H54 (cell line): ENCODE measurements at places on chromosomes 5 and 9.

DNA sequence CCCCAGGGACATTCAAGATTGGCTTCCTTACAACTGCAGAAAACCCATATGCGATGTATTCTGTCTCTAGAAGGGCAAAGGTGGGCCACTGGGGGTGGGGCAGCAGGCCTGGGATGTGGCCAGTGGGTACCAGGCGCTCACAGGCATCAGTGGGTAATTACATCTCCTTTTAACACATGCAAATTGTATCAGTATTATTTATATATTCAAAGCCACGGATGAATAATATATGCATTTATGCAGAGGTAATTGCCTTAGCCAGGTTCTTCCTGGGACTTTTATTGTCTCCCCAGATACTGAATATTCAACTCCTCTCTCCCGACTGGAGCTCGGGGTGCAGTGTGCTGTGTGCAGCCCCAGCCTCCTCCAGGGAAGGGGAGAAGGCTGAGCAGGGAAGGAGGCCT, 109.4 kb upstream of the MVB12B start:
- no peak for DNase-seq

DNA sequence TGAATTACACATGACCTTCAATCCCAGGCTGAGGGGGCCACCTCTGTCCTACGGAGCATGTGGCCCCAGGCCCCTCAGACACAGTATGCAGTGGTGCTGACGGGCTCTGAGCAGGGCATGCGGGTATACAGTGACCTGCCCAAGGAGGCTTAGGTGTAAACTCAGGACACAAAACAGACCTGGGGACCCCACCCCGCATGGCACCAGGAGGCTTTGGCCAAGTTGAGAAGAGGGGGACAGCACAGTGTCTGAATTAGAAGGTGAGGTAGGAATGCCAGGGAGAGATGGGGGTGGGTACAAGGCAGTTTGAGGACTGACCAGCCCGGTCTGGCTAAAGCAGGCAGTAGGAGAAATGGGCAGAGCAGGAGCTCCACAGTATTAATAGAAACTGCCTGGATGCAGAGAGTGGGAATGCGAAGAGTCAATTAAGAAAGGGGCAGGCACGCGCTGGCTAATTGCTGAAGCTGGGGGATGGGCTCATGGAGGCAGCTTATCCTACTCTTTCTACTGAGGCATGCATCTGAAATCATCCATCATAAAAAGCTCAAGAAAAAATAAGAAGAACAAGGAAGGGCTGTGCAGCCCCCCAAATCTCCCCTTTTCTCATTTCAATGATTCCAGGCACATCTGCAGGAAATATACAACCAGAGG, 109.0 kb downstream of the GABBR2 start:
- DNase-seq = no peak

DNA sequence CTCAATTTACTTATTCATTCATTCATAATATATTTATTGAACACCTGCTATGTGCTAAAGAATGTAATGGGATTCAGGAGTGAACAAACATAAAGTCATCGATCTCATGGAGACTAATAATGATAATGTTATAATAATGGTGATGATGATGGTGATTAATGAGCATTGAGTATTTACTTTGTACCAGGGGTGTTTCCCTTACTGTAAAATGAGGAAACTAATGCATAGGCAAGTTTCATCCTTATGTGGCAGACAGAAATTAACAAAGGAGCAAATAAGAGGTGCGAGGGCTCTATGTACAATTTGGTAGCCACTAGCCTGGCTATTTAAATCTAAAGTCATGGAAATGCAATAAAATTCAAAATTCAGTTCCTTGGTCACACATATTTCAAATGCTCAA, 11.1 kb upstream of the LCP2 start:
- no peak for DNase-seq

DNA sequence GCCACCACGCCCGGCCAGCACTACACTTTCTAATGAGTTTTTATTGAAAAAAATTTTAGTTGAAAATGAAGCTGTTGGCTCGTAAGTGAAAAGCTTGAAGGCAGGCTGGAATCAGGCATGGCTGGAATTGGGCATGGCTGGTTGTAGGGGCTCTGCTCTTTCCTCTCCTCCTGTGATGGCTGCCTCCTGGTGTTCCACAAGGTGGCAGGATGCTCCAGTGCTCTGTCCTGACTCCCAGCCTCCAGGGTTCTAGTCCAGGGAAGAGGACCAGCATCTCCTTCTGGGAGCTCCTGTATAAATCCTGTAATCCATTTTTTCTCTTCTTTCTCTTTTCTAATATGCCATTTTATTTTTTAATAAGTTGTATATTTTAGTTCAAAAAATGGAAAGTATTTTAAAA, 57.2 kb upstream of the DHFR start:
- DNase-seq = peak; percentile 38

DNA sequence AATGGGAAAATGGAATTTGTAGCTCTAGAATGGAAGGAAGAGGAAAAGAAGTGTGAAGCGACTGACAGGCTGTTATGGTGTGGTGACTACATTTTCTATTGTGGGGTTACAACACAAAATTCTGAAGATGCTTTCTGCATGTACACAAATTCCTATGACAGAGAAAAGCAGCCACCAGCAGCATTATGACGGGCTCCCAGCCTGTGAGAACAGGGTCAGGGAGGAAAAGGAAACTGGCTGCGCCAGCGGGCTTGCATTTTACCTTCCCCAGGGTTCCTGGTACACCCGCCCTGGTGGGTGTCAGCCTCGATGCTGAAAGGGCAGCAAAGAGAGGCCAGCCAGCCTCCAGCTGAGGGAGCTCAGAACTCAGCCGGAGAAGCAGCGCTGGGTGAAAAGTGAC, 41.0 kb downstream of the DDX31 start:
- no peak for DNase-seq

- peak; percentile 23 for DNase-seq
Observed at GRCh38 chr5:171580502-171581265, 161.2 kb downstream of the FGF18 start.

- DNase-seq = no peak
Observed at GRCh38 chr5:14064841-14065240, 78.3 kb upstream of the TRIO start.

DNA sequence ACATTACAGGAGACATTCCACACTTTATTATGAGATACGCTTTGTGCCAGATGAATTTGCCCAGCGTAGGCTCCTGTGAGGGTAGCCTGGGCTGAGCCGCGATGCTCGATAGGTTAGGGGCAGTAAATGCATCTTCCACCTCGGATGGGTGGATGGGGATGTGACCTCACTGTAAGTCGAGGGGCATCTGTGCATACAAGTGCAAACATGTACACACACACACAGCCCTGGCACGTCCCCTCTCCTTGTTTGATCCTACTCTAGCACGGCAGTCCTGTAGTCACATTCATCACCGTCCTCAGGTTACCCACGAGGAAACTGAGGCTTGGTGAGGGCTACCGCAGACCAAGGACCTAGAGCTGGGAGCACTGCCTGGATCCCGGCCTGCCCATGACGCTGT, 166.8 kb downstream of the COL23A1 start:
- DNase-seq = no peak

GRCh38 chr5:57989378-57989777, 470.5 kb downstream of the PLK2 start:
- DNase-seq = no peak

GRCh38 chr5:173573126-173573960, 43.1 kb downstream of the BOD1 start:
- DNase-seq = peak; percentile 82

- DNase-seq = no peak
Observed at GRCh38 chr5:107293541-107294210, 377.1 kb downstream of the EFNA5 start.

DNA sequence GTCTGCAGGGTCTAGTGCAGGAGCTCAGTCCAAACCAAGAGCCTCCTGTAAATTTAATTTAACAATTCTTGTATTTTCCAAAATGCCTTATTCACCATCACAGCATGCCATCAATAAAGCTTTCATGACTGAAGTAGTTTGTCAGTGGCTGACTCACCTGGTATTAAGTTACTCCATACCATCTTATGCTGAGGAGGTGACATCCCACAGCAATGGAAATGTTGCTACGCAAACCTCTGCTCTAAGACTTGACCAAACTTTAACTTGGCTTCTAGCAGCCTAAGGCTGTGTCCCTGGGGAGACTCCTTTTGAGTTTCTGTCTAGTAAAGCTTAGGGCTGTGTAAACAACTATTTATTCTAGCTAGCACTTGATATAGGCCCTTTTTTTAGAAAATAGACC, 1231.3 kb upstream of the CDH18 start:
- DNase-seq = peak; percentile 9

- no peak for DNase-seq
Observed at GRCh38 chr5:103793595-103794182, 231.1 kb upstream of the NUDT12 start.

DNA sequence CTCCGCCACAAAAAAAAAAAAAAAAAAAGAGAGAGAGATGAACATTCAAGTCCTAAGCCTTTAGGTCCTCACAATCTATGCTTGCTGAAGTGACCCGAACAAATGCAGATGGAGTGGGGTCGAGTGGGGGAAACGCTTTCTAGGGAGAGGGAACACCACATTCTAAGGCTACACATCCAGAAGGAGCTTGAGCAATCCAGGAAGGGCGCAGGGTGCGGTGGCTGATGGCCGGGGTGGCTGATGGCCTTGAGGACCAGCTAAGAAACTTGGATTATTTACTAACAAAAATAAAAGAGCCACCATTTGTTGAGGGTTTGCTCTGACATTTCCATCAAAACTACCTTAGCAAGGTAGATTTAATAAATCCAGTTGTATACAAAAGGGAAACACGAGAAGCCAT, 764 bp upstream of the BNIP1 start:
- no peak for DNase-seq

DNA sequence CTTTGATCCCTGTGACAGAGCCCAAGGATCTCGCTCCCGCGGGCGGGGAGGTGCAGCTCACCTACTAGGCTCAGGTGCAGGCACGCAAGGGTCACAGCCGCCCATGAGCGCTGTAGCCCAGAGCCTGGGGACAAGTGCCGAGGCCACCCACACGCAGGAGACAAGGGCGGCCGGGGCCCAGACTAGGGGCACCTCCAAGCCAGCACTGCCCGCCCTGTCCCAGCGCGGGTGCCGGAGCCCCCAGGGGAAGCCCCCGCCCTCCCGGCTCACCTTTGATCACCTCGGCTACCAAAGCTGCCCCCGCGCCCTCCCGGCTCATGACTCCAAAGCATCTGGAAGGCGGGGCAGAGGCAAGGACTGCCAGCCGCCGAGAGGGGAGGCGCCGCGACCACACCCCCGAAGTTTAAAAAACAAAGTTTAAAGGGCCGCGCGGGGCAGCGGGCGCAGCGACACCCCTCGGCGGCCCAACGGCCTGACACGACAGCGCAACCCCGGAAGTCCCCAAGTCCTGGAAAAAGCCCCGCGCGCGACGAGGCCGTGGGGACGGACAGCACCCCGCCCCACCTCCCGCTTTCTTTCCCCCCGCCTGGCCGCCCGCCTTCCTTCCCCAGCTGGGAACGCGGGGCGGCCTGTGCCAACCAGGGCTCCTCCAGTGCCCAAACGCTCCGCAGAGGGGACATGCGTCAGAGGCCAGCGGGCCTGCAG, 53.0 kb downstream of the CDC14B start:
- peak; percentile 93 for DNase-seq

GRCh38 chr9:108087781-108088180, 598.2 kb upstream of the KLF4 start:
- DNase-seq = no peak

GRCh38 chr5:84696651-84697050, 312.0 kb upstream of the EDIL3 start:
- peak; percentile 25 for DNase-seq

- no peak for DNase-seq
Observed at GRCh38 chr5:52774005-52774410, 13.7 kb upstream of the ITGA1 start.

DNA sequence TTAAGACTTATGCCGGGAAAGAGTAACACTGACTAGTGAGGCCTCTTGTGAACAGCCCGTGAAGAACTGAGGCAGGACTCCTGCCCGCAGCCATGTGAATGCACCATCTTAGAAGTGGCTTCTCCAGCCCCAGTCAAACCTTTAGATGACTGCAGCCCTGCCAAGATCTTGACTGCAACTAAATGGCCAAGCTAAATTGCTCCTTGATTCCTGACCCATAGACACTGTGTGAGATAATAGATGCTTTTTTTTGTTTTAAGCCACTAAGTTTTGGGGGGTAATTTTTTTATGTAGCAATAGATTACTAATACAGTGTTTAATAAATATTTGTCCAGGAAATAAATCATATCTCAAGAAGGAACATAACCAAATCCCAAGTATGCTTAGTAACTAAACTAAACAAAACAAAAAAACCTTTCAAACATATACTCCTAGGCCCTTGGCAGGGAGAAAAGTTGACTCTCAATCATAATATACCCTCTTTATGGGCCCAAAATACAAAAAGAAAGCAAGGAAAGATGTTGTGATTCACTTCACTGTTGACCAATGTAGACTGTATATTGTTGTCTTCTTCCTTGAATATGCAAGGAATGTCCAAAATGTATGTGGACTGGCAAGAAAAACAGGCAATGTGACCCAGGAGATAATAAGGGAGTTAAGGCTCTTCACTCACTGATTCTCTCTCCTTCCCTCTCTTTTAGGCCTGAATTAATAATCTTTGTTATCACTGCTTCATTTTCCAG, 79.7 kb upstream of the ZNF366 start:
- DNase-seq = no peak

GRCh38 chr5:92874790-92875189, 706.2 kb downstream of the NR2F1-AS1 start:
- DNase-seq = no peak

GRCh38 chr5:67303356-67303755, 106.8 kb upstream of the CD180 start:
- DNase-seq = no peak

DNA sequence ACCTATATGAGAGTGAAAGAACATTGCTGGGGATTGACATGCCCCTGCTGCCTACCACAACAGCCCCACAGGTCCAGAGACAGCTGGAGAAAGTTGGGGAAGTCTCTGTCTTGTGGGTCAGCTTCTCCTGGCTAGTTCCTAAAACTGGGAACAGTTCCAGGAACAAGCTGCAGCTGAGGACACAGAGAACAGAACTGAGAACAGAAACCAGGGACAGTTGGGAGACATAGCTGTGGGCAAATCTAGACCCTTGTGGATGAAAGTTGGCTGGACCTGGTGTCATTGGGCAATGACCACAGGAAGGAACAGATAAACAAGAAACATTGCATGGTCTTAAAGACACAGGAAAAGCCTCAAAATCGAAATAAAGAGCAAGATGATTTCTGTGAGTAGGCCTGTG, 58.3 kb upstream of the MOCS2 start:
- no peak for DNase-seq

DNA sequence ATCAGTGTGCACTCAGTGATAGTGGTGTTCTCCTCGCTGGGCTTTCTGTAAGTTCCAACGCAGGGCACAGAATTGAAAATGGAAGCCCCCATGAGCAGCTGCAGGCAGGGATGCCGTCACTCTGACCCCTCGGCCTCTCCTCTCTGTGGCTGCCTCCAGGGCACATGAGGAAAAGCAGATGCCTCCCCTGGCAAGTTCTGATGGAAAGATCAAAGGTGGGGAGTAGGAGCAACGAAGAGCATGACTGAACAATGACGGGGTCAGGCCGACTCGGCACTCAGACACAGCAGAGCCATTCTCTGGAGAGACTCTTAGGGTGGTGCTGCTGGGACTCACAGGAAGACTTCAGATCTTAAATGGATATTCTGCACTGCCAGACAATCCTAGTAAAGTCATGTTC, 65.6 kb upstream of the CKMT2 start:
- no peak for DNase-seq

GRCh38 chr9:95791695-95792094, 83.8 kb upstream of the ERCC6L2 start:
- no peak for DNase-seq

- no peak for DNase-seq
Observed at GRCh38 chr9:86983249-86983619, 35.9 kb upstream of the GAS1 start.

- DNase-seq = no peak
Observed at GRCh38 chr5:149313151-149313841, 32.0 kb upstream of the GRPEL2 start.

GRCh38 chr9:129694243-129694646, 28.8 kb downstream of the PRRX2 start:
- DNase-seq = peak; percentile 69
